ENCODE measurements at places on chromosomes 7 and 10.
A peak's percentile ranks its signal among the peaks of the same experiment; 100 is the strongest.

DNA sequence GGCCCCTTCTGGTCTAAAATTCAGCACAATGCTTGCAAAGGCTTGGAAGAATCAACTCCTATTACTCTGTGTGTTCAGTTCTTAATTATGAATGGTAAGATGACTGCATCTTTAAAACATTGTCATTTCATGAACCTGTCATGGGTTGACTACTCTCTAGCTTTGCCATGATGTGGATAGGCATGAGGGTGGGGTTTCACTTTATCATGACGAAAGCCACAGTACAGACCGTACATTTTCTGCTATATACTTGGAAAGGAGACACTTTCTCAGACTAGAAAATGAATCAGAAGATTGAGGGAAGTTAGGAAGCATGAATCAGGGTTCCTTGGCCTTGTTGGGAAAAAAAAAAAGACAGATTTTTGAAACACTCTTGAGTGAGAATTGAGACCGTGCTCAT lies 19.7 kb upstream of the MSRB2 start:
- H3K27me3 ChIP-seq = peaks cover 30% of the 10 kb centered on the region
- H3K4me3 ChIP-seq = no peak overlapping the region
- H3K36me3 ChIP-seq = no peaks in the 10 kb centered on the region
- DNase-seq = no peak
- no peak overlapping the region for H3K27ac ChIP-seq

DNA sequence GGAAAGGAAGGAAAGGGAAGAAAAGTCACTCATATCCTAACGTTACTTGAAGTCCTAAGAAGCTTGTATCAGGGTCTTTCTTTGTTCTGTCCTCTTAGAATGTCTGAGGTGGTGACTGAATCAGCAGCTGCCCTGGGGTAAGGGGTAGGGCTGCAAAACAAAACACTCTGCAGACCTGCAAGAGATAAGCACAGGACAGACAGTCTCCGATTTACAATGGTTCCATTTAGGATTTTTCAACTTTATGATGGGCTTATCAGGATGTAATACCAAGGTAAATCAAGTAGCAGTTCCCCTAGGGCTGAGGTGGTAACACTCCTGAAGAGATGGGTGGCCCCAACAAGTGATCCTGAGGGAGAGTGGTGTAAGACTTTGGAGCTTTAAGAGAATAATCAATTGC lies 16.5 kb downstream of the KDM7A start:
- H3K36me3 ChIP-seq = no peaks in the 10 kb centered on the region
- H3K4me3 ChIP-seq = no peak overlapping the region
- H3K27me3 ChIP-seq = no peaks in the 10 kb centered on the region
- DNase-seq = no peak

GRCh38 chr7:26813432-26813831 lies 51.0 kb downstream of the SKAP2 start:
- H3K4me3 ChIP-seq = no peak overlapping the region
- DNase-seq = no peak
- H3K4me1 ChIP-seq = no peaks in the 10 kb centered on the region
- no peaks in the 10 kb centered on the region for H3K36me3 ChIP-seq
- H3K27me3 ChIP-seq = peaks cover 4% of the 10 kb centered on the region
- no peak overlapping the region for H3K27ac ChIP-seq

DNA sequence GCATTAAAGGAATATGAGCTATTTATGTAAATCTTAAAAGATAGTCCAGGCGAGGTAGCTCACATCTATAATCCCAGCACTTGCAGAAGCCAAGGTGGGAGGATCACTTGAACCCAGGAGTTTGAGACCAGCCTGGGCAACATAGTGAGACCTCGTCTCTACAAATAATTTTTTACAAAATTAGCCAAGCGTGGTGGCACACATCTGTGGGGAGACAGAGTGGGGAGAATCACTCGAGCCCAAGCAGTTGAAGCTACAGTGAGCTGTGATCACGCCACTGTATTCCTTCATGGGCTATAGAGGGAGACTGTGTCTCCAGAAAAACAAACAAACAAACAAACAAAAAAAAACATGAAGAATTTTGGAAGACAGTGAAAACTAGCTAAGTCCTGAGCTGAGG lies 28.4 kb downstream of the HERC4 start:
- no peak for DNase-seq
- H3K27me3 ChIP-seq = no peaks in the 10 kb centered on the region
- peaks cover 16% of the 10 kb centered on the region for H3K36me3 ChIP-seq
- peaks cover 2% of the 10 kb centered on the region for H3K4me1 ChIP-seq
- H3K4me3 ChIP-seq = no peak overlapping the region
- no peak overlapping the region for H3K27ac ChIP-seq

DNA sequence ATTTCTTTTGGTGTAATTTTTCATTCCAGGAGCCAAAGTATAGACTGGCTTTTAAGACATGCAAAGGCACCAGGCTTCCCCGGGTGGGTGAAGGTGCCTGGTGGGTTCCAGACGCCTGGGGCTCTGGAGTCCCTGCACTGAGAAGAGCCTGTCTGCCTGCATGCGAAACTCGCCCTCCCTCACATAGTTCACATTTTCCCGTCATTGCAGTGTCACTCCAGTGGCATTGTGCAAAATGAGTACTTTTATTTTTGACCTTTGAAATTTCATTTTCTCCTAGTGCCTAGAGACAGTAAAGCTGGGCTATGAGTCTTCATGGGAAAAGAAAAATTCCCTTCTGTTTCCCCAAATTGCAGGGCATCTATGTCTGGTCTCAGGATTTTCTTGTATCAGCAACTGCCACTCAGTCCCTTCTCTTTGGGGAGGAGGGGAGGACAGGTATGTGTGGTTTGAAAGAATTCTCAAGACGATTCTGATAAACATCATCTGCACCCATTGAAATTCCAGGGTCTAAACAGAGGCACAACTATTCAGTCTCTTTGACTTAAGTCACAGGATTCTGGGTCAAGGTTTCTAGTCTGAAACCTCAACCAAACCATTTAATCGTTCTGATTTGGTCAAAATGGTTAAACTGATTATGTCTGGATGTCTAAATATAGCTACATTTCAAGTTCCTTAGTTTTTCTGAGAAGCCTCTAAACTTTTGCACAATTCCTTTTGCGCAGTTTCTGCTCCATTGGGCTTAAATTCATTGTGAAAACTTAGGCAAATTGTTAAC lies 107.8 kb downstream of the CYP26A1 start:
- no peak overlapping the region for H3K27ac ChIP-seq
- DNase-seq = no peak
- H3K36me3 ChIP-seq = no peaks in the 10 kb centered on the region
- H3K4me1 ChIP-seq = no peaks in the 10 kb centered on the region
- H3K4me3 ChIP-seq = no peak overlapping the region

- H3K27me3 ChIP-seq = peaks cover 25% of the 10 kb centered on the region
- H3K36me3 ChIP-seq = no peaks in the 10 kb centered on the region
- peaks cover 5% of the 10 kb centered on the region for H3K4me1 ChIP-seq
- H3K27ac ChIP-seq = no peak overlapping the region
Measured at GRCh38 chr10:132011024-132011423, 29.3 kb upstream of the BNIP3 start.

GRCh38 chr10:77504873-77505257 lies 132.7 kb downstream of the KCNMA1 start:
- H3K27ac ChIP-seq = no peak overlapping the region
- no peak overlapping the region for H3K4me3 ChIP-seq

- peaks cover 22% of the 10 kb centered on the region for H3K27me3 ChIP-seq
- H3K4me1 ChIP-seq = peaks cover 32% of the 10 kb centered on the region
- no peak overlapping the region for H3K27ac ChIP-seq
- H3K4me3 ChIP-seq = peak overlapping the region; percentile 34
Measured at GRCh38 chr10:102410429-102411073, 8.0 kb downstream of the PSD start.

All from activated CD8-positive, alpha-beta T cell treated with anti-CD3 and anti-CD28 coated beads, Interleukin-2, amount 10 ng/mL, durations not matched to agents 7 days and 5 days (primary cell).